ENCODE measurements at places on chromosomes 1 and 21.

- DNase-seq = no peak
Measured at GRCh38 chr1:31595836-31596736, 19.8 kb downstream of the TINAGL1 start.

DNA sequence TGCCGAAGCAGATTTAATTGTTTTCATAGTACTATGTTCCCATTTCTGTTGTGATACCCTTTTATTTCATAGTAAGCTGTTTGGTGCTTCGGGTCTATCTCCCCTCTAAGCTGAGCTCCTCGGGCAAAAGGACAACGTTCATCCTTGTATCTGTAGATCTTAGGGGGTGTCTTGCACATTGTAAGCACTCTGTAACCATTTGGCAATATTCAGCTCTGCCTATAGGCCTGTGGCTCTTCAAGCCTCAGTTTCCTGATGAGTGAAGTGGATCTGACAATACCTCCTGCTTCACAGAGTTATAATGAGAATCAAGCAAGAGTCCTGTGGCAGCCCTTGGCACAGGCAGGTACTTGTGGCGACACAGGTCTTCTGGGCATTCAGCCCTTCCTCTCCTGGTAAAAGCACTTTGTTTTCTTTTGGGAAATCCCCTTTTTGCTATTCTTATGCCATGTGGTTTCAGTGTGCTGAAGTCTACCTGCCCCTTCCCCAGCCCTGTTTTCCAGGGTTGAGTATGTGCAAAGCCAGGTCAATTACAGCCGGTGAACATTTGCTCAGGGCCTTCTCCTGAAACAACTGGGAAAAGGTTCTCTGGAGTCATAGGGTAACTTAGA, 8.5 kb upstream of the EXO1 start:
- no peak for DNase-seq

DNA sequence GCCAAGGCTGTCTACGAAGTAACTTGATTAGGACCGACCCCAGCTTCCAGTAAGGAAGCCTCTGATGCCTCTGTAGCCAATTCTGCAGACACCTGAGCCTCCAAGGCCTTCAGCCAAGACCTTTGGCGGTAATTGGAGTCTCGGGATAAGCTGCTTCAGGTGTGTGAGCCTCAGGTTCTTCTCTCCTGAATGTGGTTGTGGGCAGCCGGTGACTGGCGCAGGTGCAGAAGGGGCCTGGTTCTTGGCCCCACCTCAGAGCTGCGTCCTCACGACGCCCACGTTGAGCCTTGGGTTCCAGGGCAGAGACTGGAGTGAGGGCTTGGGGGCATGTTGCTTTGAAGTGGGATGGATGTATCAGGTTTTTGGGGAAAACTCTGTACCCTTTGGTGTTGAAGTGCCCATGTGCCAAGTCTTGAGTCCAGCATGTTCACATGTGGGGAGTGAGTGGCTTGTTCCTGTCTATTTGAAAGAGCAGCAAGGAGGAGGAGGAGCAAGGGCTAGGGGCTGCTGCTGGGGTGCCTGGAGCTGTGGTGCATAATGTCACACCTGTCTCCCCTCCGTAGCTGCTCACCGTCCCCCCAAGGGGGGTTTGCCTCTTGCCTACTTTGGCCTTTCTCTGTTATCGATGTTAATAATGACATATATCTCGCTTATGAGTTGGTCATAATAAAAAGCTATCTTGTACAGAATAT, 1.4 kb downstream of the PSEN2 start:
- no peak for DNase-seq

- no peak for DNase-seq
Measured at GRCh38 chr1:147236959-147237791, 5.3 kb upstream of the CHD1L start.

- no peak for DNase-seq
Measured at GRCh38 chr1:197178998-197179397, 32.5 kb upstream of the ASPM start.

DNA sequence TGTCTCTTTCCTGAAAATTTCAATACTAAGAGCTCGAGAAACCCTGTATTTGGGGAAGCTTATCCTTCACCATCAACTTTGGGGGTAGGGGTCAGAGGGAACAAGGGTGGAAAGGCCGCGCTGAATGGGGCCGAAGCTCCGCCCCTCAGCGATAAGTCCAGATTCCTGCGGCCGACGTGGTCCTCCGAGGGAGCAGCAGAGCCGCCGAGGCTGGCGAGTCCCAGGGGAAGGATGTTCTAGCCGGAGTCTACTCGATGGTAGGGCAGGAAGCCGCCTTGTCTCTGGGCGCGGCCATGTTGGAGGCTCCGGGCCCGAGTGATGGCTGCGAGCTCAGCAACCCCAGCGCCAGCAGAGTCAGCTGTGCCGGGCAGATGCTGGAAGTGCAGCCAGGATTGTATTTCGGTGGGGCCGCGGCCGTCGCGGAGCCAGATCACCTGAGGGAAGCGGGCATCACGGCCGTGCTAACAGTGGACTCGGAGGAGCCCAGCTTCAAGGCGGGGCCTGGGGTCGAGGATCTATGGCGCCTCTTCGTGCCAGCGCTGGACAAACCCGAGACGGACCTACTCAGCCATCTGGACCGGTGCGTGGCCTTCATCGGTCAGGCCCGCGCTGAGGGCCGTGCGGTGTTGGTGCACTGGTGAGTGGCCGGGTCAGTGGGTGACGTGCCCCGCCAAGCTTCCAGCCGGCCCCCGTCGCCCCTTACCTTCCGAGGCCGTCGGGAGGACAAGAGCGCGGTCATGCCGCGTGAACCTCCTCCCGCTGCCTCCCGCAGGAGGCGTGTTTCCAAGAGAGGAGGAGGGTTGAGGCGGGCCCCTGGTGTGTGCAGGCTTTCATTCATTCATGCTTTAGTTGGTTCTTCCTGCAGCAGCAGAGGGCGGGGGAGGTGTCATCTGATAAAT, at the start of gene DUSP12:
TSS of gene DUSP12 (plus strand) at position 278 of the 899 bp plus-strand sequence. CDS start at position 294, 16 bp downstream.
- peak; percentile 98 for DNase-seq

GRCh38 chr1:110403805-110404204, 3.7 kb downstream of the LAMTOR5 start:
- DNase-seq = no peak

DNA sequence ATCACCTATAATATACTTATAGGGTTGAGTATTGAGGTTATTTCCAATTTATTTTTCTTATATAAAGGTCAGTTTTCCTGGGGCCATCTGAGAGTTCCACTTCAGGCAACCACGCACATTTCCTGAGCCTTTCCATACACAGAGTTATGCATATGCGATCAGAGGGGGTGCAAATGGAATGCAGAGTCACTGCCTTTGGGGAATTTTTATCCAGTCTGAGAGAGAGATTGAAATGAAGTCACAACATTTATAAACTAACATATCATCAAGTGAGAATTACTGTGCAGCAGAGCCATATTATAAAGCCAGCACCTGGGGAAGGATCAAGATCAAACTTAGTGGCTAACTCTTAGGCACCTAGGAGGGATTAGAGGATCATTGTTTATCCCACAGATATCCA, 299.9 kb upstream of the PLXNA2 start:
- no peak for DNase-seq

- DNase-seq = no peak
Measured at GRCh38 chr1:235416662-235417049, 49.4 kb downstream of the TBCE start.

GRCh38 chr21:19993268-19993667, 1004.9 kb upstream of the NCAM2 start:
- no peak for DNase-seq

GRCh38 chr1:4725416-4725815, 71.0 kb downstream of the AJAP1 start:
- DNase-seq = peak; percentile 55

- no peak for DNase-seq
Measured at GRCh38 chr1:189658381-189658780, 819.3 kb downstream of the BRINP3 start.

- no peak for DNase-seq
Measured at GRCh38 chr1:194862129-194862528, 1675.7 kb upstream of the B3GALT2 start.

DNA sequence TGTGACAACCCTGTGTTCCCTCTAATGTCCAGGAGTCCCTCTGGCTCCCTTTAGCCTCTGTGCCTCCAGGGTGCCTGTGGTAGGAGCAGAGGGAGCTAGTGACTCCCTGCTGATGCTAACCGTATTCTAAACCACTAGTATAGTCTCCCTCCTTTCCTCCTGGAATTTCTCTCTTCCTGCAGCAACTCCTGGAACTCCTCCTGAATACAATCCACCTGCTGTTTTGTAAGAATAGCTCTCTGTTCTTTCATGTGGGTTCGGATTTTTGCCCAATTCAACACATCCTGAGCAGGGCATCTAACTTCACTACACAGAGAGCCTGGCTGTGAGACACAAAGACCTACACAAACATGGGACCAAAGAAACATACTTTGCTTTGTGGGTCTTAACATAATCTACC, 107.9 kb downstream of the RUNX1 start:
- DNase-seq = no peak

- no peak for DNase-seq
Measured at GRCh38 chr1:151314137-151314875, 12.9 kb downstream of the PI4KB start.

DNA sequence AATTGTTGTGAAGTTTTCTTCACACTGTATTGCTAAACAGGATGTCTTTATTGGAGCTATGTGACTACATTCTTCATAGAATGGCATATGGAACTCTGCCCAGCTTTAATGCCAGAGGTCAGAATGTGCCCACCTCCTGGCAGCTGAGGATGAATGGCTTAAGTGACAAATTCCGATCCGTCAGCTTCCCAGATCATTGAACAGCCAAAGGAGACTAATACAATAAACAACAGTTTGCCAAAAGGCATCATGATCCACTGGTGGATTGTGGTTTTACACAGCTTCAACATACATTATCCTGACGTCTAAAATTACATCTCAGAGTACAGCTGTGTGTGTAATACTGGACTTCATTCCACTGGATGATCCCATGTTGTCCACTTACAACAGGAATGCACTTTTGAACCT, 68.7 kb upstream of the C1orf105 start:
- peak; percentile 16 for DNase-seq

GRCh38 chr21:32351428-32351827, 41.4 kb downstream of the URB1 start:
- DNase-seq = no peak

DNA sequence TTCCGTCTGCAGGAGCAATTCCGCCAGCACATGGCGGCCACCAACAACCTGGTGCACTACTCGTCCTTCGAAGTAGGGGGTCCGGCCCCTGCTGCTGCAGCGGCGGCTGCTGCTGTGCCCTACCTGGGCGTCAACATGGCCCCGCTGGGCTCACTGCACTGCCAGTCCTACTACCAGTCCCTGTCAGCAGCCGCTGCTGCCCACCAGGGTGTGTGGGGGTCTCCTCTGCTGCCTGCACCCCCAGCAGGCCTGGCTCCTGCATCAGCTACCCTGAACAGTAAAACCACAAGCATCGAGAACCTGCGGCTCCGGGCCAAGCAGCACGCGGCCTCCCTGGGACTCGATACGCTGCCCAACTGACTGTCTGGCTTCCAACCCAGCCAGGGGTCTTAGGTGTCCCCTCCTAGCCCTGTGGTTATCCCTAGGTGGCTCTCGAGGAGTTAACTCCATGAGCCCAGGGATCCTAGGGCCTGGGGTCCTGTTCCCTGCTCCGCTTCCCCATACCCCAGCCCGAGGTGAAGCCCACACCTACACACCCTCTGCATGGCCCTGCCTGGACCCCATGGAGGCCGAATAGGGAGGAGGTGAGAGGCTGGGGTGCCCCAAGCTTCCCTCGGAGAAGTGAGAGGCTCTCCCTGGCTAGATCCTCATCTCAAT, 22.6 kb downstream of the DMBX1 start:
- DNase-seq = peak; percentile 76

GRCh38 chr1:86666368-86666767, 38.0 kb upstream of the SH3GLB1 start:
- DNase-seq = no peak

GRCh38 chr1:27872802-27873551, 633 bp downstream of the THEMIS2 start:
- DNase-seq = peak; percentile 80

DNA sequence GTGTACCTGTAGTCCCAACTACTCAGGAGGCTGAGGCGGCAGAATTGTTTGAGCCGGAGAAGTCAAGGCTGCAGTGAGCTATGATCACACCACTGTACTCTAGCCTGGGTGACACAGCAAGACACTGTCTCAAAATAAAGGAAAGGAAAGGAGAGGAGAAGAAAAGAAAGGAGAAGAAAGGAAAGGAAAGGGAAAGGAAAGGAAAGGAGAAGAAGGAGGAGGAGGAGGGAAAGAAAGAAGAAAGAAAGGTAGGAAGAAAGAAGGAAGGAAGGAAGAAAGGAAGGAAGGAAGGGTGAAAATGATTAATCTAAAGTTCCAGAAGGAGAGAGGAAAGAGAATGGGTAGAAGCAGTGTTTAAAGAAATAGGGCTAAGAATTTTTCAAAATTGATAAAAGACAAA, 12.2 kb downstream of the SPOCD1 start:
- no peak for DNase-seq

DNA sequence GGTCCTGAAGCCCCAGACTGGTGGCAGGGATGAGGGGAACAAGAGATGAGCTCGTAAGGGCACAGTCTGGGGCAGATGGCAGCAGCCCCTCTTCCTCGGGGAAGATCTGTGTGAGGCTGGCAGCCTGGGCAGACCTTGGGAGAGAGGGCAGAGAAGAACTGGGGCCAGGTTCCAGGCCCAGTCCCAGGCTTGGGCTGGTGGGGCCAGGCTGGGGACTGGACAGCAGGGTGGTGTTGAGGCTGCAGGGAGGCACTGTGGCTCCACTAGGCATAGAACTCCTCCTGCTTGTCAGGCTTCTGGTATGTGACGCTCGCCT, 35.7 kb downstream of the SDC3 start:
- DNase-seq = no peak

GRCh38 chr1:70745199-70745598, 302.4 kb downstream of the PTGER3 start:
- no peak for DNase-seq

DNA sequence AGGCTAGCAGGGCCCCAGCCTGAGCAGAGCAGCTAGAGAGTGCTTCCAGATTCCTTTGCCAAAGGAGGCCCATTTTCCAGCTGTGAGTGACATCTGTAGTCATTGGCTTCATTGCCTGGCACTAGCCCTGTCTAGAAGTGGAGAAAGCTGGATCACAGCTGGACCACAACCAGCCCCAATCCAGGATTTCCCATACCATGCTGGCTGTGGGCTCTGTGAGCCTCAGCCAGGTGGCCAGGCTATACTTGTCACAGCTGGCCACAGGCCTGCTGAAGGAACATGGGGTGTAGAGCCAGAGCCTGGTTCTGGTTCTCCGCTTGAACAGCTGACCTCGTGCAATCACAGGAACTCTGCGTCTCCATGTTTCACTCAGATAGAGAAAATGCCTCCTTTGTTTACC, 36.6 kb downstream of the RIMKLA start:
- DNase-seq = no peak

Measured in left lung (tissue), 14 donors.